Uterus (tissue), 4 donors: ENCODE measurements at places on chromosomes 4 and X. TPM values are rescaled to one million over a fixed set of nuclear protein-coding genes. Genes with fewer than 3 reads are reported as not detected.

DNA sequence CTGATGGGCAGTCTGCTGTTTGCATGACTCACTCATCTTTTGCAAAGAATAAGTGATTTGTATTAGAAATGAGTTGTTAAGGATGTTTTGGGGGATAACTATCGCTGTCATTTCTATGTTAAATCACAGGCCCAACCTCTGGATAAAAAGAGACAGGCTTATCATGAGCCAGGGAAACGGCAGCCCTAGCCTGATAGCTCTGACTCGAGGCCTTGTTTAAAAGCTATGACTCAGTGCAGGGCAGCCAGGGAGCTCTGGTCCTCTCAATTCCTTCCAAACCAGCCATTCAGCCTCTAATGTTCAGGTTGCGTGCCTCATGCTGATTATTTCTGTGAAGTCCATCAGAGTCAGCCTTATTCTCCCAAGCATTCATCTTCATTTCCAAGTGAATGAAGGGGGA lies 305.9 kb upstream of the HAND2 start:
- peak; percentile 23 for DNase-seq
- H3K36me3 ChIP-seq: no peaks in the 10 kb centered on the region
- no peaks in the 10 kb centered on the region for H3K27me3 ChIP-seq
- H3K27ac ChIP-seq: peak overlapping the region; percentile 0
- H3K4me3 ChIP-seq: no peak overlapping the region

DNA sequence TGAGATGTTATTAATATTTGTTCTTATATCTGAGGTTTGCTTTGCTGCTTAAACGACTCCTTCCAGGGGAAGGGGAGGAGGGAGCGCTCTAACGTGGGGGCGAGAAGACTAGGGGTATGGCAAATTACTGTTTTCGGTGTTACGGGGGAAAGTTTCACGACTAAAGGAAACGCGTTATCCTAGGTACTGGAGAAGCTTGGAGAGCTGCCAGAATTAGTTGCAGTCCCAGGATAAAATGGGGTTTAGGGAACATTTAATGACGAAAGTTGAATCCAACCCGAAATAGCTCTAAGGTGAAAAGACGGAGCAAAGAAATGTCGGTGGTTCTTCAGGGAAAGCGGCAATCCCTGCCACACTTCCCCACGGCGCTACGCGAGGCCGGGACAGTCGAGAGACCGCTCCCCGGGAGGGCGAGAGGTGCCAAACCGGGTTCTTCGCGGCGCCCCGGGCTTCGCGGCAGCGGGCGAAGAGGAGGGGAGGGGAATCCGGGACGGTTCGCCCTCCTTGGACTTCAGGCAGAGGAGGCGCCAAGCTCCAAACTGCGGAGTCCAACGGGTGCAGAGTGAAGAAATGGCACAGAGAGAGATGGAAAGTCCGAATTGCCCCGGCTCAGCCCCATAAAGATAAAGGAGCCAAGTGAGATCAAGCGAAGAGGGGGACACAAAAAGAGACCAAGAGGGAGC lies 724 bp downstream of the THOC2 start:
- peak; percentile 20 for DNase-seq
- no peaks in the 10 kb centered on the region for H3K27me3 ChIP-seq
- peak overlapping the region; percentile 71 for H3K4me3 ChIP-seq

- no peaks in the 10 kb centered on the region for H3K27me3 ChIP-seq
- peak; percentile 53 for DNase-seq
- H3K36me3 ChIP-seq: no peaks in the 10 kb centered on the region
Observed at GRCh38 chr4:7910952-7911578, 28.6 kb downstream of the AFAP1 start.

DNA sequence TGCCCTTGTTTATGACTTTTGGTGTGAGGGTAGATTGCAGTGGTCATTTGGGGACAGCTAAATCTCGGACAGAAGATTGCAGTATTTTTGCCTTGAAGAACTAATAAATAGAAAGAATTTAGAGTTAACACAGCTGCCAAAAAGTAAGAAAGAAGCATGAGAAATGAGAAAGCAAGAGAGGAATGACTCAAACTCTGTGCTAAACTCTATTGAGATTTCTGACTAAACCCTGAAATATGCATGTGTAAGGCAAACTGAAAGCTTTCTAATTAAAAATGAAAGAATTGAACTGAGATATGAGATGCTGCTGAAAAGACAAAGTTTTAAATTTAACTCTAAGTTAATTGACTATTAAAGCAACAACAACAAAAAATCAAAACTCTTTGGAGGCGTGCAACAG lies 791.3 kb downstream of the RAB28 start:
- no peaks in the 10 kb centered on the region for H3K36me3 ChIP-seq
- no peak for DNase-seq
- no peak overlapping the region for H3K27ac ChIP-seq
- H3K4me1 ChIP-seq: no peaks in the 10 kb centered on the region
- no peaks in the 10 kb centered on the region for H3K27me3 ChIP-seq

GRCh38 chr4:89263265-89263664 lies 44.3 kb downstream of the GPRIN3 start:
- H3K4me1 ChIP-seq: no peaks in the 10 kb centered on the region
- H3K4me3 ChIP-seq: no peak overlapping the region

DNA sequence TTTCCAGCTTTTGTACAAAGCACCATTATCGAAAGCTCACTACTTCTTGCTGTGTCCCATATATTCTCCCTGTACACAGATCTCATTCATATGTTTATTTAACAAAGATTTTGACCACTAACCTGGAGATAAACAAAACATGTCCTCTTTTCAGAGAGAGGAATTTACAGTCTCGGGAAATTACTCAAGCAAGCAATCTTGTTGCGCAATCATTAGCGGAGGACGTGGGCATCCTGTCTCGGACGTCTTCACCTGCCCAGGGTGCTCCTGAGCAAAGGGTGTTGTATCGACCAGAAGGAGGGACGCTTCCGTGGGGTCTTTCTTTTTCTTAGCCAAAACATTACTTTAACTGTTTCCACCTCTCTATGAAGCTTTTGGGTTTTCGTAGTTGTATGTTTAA lies 66.5 kb upstream of the CLCN4 start:
- H3K27ac ChIP-seq: no peak overlapping the region
- no peaks in the 10 kb centered on the region for H3K36me3 ChIP-seq
- no peak overlapping the region for H3K4me3 ChIP-seq
- no peak for DNase-seq
- H3K27me3 ChIP-seq: no peaks in the 10 kb centered on the region

- H3K4me1 ChIP-seq: no peaks in the 10 kb centered on the region
- no peaks in the 10 kb centered on the region for H3K27me3 ChIP-seq
- H3K36me3 ChIP-seq: no peaks in the 10 kb centered on the region
- no peak for DNase-seq
- no peak overlapping the region for H3K4me3 ChIP-seq
Observed at GRCh38 chrX:106481341-106481740, 130.4 kb upstream of the RADX start.

- H3K4me3 ChIP-seq: no peak overlapping the region
- H3K4me1 ChIP-seq: no peaks in the 10 kb centered on the region
- H3K27me3 ChIP-seq: no peaks in the 10 kb centered on the region
- H3K27ac ChIP-seq: no peak overlapping the region
Observed at GRCh38 chrX:76183289-76184049, 10.6 kb downstream of the PBDC1 start.

DNA sequence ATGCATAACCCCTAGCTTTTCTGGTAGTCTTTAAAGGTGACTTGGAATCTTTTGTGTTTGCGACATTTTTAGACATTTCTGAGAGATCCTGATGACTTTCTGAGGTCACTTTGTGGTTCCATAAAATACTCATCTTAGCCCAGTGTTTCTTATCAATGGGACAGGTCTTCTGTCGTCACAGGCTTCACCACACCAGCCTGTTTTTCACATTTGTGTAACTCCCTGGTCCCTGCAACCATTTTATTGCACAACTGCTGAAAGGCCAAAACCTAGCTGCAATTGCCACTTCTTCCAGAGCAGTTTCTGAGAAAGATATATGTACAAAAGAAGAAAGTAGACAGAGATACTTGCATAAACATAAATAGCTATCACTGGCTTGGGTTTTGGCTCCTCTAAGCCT lies 120.9 kb downstream of the IL15 start:
- no peaks in the 10 kb centered on the region for H3K4me1 ChIP-seq
- H3K27ac ChIP-seq: no peak overlapping the region
- no peak overlapping the region for H3K4me3 ChIP-seq
- H3K36me3 ChIP-seq: no peaks in the 10 kb centered on the region

GRCh38 chr4:93897559-93897958 lies 69.0 kb downstream of the ATOH1 start:
- H3K27ac ChIP-seq: no peak overlapping the region
- H3K27me3 ChIP-seq: no peaks in the 10 kb centered on the region
- no peak overlapping the region for H3K4me3 ChIP-seq
- no peak for DNase-seq

GRCh38 chrX:146456058-146456457 lies 353.5 kb upstream of the CXorf51B start:
- no peaks in the 10 kb centered on the region for H3K36me3 ChIP-seq
- no peak overlapping the region for H3K4me3 ChIP-seq
- H3K27me3 ChIP-seq: peaks cover 3% of the 10 kb centered on the region
- no peak for DNase-seq
- no peak overlapping the region for H3K27ac ChIP-seq

GRCh38 chr4:36281384-36282106 lies at the start of gene DTHD1:
Gene DTHD1, plus strand, starts transcription at chr4:36281616. Its CDS starts 143 bp downstream, at chr4:36281759.
- H3K27ac ChIP-seq: no peak within 1 kb of the TSS
- H3K4me3 ChIP-seq: no peak within 1 kb of the TSS
- no peaks in the 10 kb centered on the region for H3K27me3 ChIP-seq

DNA sequence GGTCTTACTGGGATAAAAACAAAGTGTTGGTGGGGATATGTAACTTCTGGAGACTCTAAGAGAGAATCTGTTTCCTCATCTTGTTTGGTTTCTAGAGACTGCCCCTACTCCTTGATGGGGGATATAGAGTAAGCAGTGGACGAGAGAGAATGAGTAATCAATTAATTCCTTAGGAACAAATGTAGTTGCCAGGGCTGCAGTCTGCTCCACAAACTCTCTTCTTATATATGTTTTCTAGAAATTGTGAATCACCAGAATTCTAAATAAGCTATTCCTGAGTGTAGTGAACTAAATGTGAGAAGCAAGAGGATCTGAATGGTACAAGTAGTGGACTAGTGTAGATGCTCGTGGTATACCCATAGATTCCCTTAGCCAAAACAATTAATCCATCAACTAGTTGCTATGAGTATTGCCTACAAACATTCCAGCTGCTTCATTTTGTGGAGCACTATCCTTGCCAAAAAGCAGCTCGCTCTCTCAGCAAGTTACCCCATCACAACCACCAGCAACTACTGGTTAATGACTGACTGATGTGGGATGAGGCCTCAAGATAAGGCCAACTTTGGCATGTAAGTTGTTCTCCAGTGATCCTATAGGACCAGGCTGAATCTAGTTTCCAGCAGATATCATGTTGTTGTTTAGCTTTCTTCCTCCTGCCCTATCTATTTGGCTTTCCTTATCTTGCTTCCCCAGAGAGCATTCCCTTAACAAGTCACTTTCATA lies 273.0 kb downstream of the SLC7A11 start:
- H3K27ac ChIP-seq: no peak overlapping the region
- no peaks in the 10 kb centered on the region for H3K27me3 ChIP-seq
- H3K4me1 ChIP-seq: no peaks in the 10 kb centered on the region

GRCh38 chr4:66955784-66956183 lies 589.5 kb downstream of the CENPC start:
- no peaks in the 10 kb centered on the region for H3K4me1 ChIP-seq
- no peak overlapping the region for H3K27ac ChIP-seq
- no peak for DNase-seq
- H3K27me3 ChIP-seq: no peaks in the 10 kb centered on the region
- no peaks in the 10 kb centered on the region for H3K36me3 ChIP-seq

DNA sequence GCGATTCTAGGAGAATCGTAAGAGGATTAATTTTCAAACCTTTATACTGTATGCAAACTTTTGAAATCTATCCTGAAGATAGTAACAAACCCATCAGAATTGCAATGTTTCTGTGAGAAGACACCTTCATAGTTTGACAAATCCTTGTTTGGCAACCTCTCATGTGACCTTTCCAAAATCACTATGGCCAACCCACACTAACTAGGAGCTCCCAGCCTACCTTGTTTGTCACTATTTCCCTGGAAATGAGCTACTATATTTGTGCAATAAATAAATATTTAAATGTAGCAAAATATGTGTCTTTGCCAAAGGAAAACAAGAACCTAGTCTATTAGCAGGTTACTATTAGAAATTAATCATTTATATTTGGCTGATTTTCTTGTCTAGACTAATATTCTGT lies 173.7 kb downstream of the PPP1R2C start:
- H3K4me1 ChIP-seq: no peaks in the 10 kb centered on the region
- H3K36me3 ChIP-seq: no peaks in the 10 kb centered on the region
- no peak overlapping the region for H3K27ac ChIP-seq
- peaks cover 4% of the 10 kb centered on the region for H3K27me3 ChIP-seq
- DNase-seq: no peak

Gene MTMR8
- 1.0 TPM for total RNA-seq

Gene RHOH
- total RNA-seq: 4.4 TPM

Gene CXCL1
- not detected for total RNA-seq

Gene THOC2
- total RNA-seq: 54.3 TPM

Gene DAPP1
- 2.0 TPM for total RNA-seq

Gene HERC3
- total RNA-seq: 20.6 TPM

Gene PRR32
- total RNA-seq: not detected
